ENCODE measurements at places on chromosomes 3 and 15. TPM values are rescaled to one million over a fixed set of nuclear protein-coding genes. Genes with fewer than 3 reads are reported as not detected.
A peak's percentile ranks its signal among the peaks of the same experiment; 100 is the strongest.

GNB4 gene
- total RNA-seq: 22.6 TPM

SLC28A2 gene
- total RNA-seq: not detected

CEP19 gene
- total RNA-seq: 1.2 TPM

TMC3 gene
- not detected for total RNA-seq

SERPINI2 gene
- total RNA-seq: not detected

GHRL gene
- 0.85 TPM for total RNA-seq

NR2E3 gene
- 0.83 TPM for total RNA-seq

OR4M2 gene
- not detected for total RNA-seq

ARRDC4 gene
- total RNA-seq: 3.2 TPM

ZNF774 gene
- 10.4 TPM for total RNA-seq

TICRR gene
- total RNA-seq: 41.7 TPM

GRCh38 chr3:181056136-181056732 lies 66.7 kb upstream of the DNAJC19 start:
- no peaks in the 10 kb centered on the region for H3K36me3 ChIP-seq
- no peaks in the 10 kb centered on the region for H3K4me1 ChIP-seq
- peaks cover 9% of the 10 kb centered on the region for H3K27me3 ChIP-seq
- no peak overlapping the region for H3K4me3 ChIP-seq

DNA sequence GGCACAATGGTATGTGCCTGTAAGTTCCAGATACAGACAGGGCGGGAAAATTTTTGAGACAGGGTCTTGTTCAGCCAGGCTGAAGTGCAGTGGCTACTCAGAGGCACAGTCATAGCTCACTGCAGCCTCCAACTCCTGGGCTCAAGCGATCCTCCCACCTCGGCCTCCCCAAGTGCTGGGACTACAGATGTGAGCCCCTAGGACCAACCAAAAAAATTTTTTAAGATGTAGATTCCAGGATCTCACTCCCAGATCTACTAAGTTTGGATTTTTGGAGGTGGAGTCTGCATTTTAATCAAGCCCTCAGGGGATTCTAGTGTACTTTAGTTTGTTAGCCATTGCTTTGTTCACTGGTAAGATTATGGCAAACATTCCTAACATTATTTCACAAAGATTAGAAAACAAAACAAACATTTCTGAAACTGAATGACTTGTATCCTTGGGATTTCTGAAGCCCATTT lies 2.7 kb downstream of the LIPH start:
- peak overlapping the region; percentile 76 for H3K4me3 ChIP-seq
- peak overlapping the region; percentile 88 for H3K27ac ChIP-seq
- peaks cover 84% of the 10 kb centered on the region for H3K36me3 ChIP-seq

GRCh38 chr15:70341566-70341965 lies 243.8 kb upstream of the TLE3 start:
- H3K27ac ChIP-seq: no peak overlapping the region
- peaks cover 11% of the 10 kb centered on the region for H3K27me3 ChIP-seq
- no peaks in the 10 kb centered on the region for H3K36me3 ChIP-seq
- H3K4me1 ChIP-seq: no peaks in the 10 kb centered on the region

DNA sequence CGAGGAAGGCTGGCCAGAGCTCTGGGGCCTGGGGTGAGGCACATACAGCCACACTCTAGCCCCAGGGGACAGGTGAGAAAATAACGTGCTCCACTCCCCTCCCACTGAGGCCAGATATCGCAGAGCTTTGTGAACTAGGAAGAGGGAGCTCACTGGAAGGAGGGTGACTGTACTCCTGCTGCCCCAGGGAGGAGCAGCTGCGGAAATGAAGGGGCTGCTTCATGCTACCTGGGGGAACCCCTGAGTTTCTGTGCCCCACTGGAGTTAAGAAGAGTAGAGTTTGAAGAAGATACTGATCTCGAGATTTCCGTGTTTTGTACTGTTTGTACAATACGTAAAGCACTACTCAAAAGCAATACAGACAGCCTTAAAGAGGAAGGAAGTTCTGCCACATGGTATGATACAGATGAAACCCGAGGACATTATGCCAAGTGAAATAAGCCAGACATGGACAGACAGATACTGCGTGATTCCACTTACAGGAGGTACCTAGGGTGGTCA lies 44.6 kb downstream of the CMTM6 start:
- H3K27ac ChIP-seq: peak overlapping the region; percentile 64
- DNase-seq: no peak
- H3K4me3 ChIP-seq: no peak overlapping the region
- H3K27me3 ChIP-seq: no peaks in the 10 kb centered on the region

DNA sequence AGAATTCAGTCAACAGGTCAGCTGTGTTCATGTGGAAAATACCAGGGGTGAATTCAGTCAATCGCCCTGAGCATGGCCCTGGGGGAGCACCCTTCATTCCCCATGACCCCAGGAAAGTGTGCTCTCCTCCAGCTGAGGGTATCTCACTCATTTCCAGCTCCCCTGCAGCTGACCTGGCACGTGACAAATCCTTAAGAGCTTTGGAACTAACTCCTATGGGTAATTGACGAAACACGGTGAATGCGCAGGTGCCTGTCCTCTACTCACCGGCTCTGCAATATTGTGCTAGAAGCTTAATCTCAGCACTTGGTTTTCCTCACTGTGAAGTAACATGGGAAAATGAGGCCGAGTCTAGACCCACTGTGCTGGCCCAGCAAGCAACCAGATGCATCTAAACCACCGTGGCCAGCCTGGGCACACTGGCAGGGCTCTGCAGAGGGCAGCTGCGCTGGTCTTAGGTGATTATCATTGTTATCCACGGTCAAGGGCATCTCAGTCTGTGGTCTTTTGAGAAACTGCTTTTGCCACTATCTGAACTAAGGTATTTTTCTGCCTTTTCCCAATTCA lies 63.1 kb downstream of the SPSB4 start:
- no peaks in the 10 kb centered on the region for H3K4me1 ChIP-seq
- no peak overlapping the region for H3K4me3 ChIP-seq
- H3K36me3 ChIP-seq: no peaks in the 10 kb centered on the region
- H3K27ac ChIP-seq: no peak overlapping the region
- peaks cover 21% of the 10 kb centered on the region for H3K27me3 ChIP-seq
- no peak for DNase-seq

- no peak for DNase-seq
- no peaks in the 10 kb centered on the region for H3K4me1 ChIP-seq
- no peak overlapping the region for H3K27ac ChIP-seq
- peaks cover 85% of the 10 kb centered on the region for H3K27me3 ChIP-seq
- H3K36me3 ChIP-seq: no peaks in the 10 kb centered on the region
Observed at GRCh38 chr3:123314359-123315270, 112.9 kb downstream of the SEC22A start.

GRCh38 chr15:38587214-38587613 lies 22.6 kb upstream of the RASGRP1 start:
- H3K36me3 ChIP-seq: no peaks in the 10 kb centered on the region
- H3K4me1 ChIP-seq: no peaks in the 10 kb centered on the region
- H3K27me3 ChIP-seq: no peaks in the 10 kb centered on the region
- DNase-seq: no peak
- no peak overlapping the region for H3K4me3 ChIP-seq

GRCh38 chr3:28286595-28286994 lies 45.2 kb downstream of the CMC1 start:
- H3K4me3 ChIP-seq: no peak overlapping the region
- H3K36me3 ChIP-seq: no peaks in the 10 kb centered on the region
- no peaks in the 10 kb centered on the region for H3K4me1 ChIP-seq
- DNase-seq: no peak
- H3K27me3 ChIP-seq: no peaks in the 10 kb centered on the region

Data from Calu3 (cell line).